ENCODE measurements at places on chromosomes 1 and 21.

GRCh38 chr1:208160259-208160819 is 83.8 kb downstream of the PLXNA2 start:
- DNase-seq, result no peak

GRCh38 chr1:96465441-96465840 is 256.1 kb upstream of the PTBP2 start:
- DNase-seq, result no peak

GRCh38 chr1:231062500-231063270 is 22.6 kb upstream of the FAM89A start:
- no peak for DNase-seq

GRCh38 chr1:15304708-15305467 is 57.9 kb downstream of the FHAD1 start:
- DNase-seq, result peak; percentile 72

GRCh38 chr1:203744075-203744972 is 20.7 kb upstream of the LAX1 start:
- no peak for DNase-seq

- no peak for DNase-seq
Observed at GRCh38 chr1:52249831-52250230, 107.9 kb downstream of the ZFYVE9 start.

DNA sequence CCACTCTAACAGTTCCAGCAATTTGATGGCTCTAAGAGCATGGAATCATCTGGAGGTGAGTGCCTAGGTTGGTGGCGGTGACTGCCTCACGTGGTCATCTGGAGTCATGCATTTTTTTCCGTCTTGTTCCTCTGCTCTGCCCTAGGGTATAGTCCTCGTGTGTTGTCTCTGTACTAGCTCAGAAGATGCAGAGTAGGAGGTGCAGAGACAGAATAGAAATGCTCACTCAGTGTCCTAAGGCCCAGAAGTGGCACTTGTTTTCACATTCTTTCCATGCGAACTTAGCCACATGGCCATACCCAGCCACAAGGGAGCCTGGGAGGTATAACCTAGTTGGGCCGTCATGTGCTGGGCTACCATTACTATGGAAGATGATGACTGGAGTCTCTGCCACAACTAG is 30.3 kb downstream of the DYRK1A start:
- no peak for DNase-seq

DNA sequence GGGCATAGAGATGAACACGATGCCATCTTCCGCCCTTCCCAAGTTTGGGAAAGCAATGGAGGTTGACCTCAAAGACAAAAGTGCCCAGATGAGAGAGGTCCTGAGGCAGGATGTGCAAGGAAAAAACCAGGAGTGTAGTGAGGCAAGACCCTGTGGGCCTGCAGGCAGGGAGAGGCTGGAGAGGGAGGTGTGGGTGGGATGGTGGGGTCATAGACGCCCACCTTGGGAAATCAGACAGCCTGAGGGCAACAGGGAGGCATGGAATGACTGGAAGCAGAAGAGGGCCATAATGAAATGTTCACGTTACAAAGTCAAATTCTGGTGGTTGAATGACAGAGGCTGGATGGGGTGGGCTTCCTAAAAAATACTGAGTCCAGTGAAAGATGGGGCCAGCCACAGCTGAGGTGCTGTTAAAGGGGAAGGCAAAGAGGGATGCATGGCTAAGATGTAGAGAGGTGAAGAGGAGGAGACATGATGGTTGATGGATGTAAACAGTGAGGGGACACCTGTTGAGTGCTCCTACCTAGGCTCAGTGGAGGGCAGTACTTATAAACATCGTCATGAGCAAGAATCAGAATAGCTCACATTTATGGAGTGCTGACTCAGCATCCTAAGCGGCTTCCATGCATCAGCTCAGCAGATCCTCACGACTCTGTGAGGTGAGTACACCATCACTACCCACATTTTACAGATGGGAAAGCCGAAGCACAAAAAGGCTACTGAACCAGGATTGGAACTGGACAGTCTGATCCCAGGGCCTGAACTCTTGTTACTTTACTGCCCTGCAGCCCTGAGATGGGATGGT is 42.0 kb downstream of the GRIK3 start:
- no peak for DNase-seq
